Coronary artery (tissue), 2 donors: ENCODE measurements at places on chromosomes 6 and 20.
A peak's percentile ranks its signal among the peaks of the same experiment; 100 is the strongest.

GRCh38 chr6:149921361-149921760 is 1.6 kb downstream of the RAET1G start:
- DNase-seq = no peak

DNA sequence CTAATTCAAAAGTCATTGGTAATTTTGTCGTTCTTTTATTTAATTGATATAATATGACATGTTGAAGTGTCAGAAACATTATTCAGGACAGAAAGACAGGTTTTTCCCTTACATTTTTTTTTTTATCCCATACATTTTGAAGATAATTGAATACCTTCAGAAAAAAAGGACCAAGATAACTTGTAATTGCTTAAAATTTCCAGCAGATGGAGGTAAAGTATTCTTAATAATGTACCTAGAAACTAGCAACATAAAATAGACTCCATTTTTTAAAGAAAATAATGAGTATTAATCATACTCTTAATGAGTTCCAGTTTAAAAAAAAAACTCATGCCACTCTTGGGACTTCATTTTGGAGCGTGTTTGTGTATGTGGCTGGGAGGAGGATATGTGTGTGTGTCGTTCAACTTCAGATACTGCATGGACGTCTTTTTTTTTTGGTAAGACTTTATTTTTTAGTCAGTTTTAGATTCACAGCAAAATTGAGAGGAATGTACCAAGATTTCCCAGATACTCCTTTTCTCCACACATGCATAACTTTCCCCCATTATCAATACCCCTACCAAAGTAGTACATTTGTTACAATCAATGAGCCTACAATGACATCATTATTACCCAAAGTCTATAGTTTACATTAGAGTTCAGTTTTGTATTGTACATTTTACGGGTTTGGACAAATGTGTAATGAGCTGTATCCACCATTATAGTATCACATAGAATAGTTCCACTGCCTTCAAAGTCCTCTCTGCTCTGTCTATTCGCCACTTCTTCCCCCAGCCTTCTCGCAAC is 79.4 kb downstream of the ROS1 start:
- DNase-seq = no peak

- no peak for DNase-seq
These were observed 14.2 kb upstream of the SLCO4A1 start for GRCh38 chr20:62627901-62628612.

GRCh38 chr6:90233213-90233612 is 63.4 kb downstream of the BACH2 start:
- DNase-seq = no peak

DNA sequence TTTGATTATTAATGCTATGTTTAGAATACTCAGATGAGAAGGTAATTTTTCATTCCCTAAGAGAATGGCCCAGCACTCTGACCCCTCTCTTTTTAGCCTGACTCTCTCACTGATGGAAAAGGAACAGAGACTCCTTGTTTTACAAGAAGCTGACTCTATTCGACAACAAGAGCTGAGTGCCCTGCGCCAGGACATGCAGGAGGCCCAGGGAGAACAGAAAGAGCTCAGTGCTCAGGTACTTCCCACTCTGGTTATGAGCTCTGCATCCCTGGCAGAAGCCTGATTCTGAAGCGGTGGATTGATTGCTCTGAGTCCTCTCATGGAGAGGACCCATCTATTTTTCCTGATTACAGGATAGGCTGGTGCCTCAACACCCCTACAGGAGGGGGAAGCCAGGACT is 33.0 kb downstream of the C20orf173 start:
- no peak for DNase-seq

- DNase-seq = no peak
These were observed 272.1 kb downstream of the LRFN2 start for GRCh38 chr6:40315060-40315459.

DNA sequence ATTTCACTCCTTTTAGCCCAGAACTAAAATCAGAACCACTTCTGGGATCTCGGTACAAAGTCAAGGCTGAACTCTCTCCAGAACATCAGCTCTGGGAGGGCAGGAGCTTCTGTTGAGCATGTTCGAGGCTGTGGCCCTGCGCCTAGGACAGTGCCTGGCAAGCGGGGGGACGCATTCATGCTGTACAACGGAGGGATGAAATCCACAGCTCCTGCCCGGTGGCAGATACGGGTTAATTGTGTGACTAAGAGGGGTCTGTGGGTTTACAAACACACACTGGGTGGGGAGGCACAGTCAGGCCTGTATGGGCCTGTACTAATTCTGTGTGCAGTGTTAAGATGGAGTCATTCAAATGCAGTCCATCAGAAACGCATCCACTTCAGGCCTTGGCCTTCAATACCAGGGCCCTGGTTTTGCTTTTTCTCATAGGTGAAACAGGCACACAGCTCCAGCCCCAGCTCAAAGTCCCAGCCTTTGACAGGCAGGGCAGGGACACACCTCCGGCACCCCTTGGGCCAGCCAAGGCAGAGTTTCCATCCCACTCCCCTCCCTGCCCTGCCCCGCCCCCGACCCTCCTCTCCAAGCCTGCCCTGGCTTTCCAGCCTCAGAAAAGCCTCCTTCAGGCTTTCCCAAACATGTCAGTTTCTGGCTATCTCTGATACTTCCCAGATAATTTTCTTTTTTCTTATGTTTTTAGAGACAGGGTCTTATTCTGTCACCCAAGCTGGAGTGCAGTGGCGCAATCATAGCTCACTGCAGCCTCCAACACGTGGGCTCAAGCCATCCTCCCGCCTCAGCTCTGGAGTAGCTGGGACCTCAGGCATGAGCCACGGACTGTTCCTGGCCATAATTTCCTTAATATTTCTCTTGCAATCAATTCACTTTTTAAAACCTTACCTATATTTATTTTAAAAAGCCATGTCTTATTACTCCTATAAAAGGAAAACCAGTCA is 109.8 kb downstream of the SULF2 start:
- no peak for DNase-seq

GRCh38 chr6:8881663-8882062 is 446.3 kb upstream of the SLC35B3 start:
- DNase-seq = no peak

GRCh38 chr6:14569394-14569793 is 451.8 kb downstream of the CD83 start:
- DNase-seq = no peak

DNA sequence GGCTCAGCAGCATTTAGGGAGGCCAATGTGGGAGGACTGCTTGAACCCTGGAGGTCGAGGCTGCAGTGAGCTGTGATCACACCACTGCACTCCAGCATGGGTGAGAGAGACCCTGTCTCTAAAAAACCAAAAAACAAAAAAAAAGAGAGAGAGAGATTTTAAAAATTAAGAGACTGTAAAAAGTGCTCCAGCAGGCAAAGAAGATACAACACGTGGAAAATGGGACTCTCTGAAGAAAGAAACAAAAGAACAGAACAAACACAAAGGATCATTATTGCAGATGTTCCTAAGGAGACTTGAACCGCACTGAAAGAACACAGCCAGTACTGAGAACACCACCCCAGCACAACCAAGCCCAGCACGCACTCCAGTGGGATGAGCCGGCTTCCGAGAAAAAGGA is 74.2 kb downstream of the TAF4 start:
- no peak for DNase-seq

- DNase-seq = peak; percentile 79
These were observed 483 bp downstream of the NCOA6 start for GRCh38 chr20:34824806-34825529.

GRCh38 chr6:159766906-159767305 is 5.1 kb downstream of the ACAT2 start:
- DNase-seq = no peak

DNA sequence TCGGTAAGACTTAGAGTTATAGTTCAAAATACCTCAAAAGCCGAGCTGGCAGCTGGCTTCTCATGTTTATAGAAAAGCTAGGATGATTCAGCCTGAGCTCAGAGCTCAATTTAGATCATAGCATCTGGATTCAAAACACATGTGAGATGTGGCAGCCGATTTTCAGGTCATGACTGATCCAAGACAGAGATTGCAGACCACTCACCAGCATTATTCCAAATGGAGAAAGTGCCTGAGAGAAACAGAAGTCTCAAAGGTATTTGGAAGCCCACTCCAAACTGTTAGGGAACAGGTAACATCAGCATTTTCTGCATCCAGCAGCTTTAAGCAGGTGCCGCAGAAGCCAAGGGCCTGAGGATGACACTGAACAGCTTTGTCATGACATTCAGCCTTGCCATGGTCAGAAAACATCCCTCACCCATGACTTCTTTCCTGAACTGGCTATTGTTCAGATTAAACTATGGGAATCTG is 102.2 kb downstream of the BACH2 start:
- no peak for DNase-seq

- no peak for DNase-seq
These were observed 48.9 kb downstream of the HDDC2 start for GRCh38 chr6:125252891-125253290.
